Activated CD4-positive, alpha-beta T cell treated with anti-CD3 and anti-CD28 coated beads for 48 hours (primary cell): ENCODE measurements at places on chromosomes 1 and 21.

DNA sequence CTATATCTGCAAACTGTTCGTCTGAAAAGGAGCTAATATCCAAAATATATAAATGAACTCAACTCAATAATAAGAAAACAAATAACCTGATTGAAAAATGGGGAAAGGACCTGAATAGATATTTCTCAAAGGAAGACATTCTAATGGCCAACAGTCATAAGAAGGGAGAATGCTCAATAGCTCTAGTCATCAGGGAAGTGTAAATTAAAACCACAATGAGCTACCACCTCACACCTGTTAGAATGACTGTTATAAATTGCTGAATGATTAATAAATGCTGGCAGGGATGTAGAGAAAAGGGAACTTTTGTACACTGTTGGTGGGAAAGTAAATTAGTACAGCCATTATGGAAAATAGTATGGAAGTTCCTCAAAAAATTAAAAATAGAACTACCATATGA is 21.2 kb upstream of the C1orf115 start:
- no peak for DNase-seq

DNA sequence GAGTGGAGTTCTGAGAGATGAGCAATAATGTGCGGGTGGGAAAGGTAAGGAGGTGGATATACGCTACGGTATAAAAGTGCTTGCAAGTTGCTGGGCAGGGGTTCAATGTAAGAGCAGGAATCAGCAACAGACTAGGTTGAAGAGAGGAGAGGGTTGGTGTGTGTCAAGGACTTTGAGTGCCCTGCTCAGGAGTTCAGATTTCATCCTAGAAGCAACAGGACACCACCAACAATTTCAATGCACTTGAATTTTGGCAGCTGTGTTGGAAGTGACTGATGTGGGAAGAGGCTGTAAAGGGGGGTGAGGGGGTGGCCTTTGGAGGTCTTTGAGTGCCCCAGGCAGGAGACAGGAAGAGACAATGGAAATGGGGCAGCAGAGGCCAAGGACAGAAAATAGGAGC is 57.3 kb downstream of the RHOU start:
- no peak for DNase-seq

- DNase-seq = no peak
These were observed 44.8 kb downstream of the GPR161 start for GRCh38 chr1:168091720-168092550.

- DNase-seq = no peak
These were observed 210.9 kb downstream of the KAZN start for GRCh38 chr1:14809191-14809981.

DNA sequence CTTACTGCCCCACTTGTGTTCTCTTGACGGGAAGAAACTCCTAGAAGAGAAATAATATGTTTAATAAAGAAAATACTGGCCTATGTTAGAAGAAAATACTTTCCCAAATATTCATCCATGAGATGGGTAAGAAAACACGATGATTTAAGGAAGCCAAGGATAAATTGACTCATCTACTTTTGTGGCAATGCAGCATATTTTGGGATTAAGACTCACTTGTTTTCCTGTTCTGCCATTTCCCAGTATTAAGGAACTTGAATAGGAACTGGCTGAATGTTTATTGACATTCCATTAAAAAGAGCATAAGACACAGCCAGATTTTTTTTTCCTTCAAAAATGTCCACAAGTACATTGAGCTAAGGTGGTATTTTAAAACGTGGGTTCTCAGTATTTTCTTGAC is 10.9 kb upstream of the ADAMTS5 start:
- no peak for DNase-seq

GRCh38 chr1:86779308-86780191 is 75.2 kb downstream of the SH3GLB1 start:
- DNase-seq = no peak

- DNase-seq = no peak
These were observed 31.9 kb downstream of the KCNC4 start for GRCh38 chr1:110242062-110242461.

DNA sequence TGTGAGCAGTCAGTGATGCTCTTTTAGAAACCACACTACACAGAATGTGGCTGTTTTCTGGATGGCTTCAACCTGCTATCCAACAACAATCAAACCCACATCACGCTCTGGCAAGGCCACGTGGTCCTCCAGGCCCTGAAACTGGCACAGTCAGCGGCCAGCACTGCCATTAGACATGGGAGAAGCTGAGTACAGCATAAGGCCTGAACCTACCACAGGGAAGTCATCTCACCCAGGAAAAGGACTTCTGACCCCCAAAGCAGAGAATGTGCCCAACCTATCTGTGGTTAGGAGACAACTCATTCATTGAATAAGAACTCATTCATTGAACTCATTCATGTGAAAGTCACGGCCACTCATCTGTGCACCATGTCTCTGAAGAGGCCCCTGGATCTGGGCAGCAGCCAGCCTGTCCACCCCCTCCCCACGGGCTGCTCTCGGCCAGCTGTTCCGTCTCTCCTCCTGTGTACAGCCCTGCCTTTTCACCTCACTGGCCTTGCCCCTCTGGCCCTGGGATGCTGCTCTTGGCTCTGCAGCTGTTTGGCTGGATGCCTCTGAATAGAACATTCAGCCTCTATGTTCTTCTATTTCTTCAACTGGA is 41.1 kb downstream of the C1orf198 start:
- no peak for DNase-seq

DNA sequence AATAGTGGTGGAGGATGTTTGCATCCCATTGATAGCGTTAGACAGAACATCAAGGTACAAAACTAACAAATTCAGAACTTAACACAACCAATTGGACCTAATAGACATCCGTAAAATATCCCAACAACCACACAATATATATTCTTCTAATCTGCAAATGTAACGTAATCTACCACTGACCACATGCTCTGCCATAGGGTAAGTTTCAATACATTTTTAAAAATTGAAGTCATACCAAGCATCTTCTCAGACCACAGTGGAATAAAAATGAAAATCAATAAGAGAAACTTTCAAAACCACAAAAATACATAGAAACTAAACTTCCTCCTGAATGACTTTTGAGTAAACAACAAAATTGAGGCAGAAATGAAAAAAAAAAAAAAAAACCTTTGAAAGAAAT is 1087.5 kb downstream of the KCNT2 start:
- no peak for DNase-seq

DNA sequence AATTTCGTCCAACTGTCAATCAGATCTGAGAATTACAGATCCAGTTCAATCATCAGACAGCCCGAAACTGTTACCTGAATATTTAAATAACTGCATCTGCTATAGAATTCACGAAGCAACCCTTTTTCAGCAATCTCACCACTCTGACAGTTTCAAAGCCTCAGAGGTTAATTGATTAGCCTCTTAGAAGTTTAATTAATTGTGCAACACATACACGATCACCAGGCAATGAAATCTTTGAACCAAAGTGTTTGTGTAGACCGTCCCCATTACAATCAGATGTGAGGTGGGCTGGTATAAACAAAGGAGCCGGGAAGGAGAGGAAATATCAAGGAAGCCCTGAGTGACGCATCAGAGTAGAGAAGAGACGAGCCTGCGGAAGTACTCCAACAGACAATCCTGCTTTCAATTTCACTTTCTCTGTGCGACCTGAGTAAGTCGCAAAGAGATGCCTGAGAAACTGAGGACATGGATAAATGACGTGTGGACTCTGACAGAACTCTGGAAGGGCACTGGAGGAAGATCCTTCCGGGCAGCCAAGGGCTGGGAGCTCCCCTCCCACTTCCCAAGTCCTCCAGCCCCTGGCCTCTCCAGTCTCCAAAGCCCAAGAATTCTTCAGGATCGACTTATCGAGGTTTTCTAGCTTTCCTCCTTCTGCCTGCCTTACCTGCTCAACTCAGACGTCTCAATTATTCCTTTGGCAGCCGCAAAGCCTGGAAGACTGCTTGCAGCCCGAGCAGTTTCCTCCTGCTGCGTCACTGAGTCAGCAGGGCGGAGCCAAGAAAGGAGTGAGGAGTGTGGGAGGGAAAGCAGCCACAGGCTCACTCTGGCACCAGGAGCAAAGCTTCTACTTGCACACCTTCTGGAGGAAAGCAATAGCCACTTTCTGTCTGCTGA is at the start of gene RNASEL:
Gene RNASEL, minus strand, starts transcription at position 757 of the 897 bp plus-strand sequence. CDS start 2,450 bp downstream, outside the sequence.
- peak; percentile 73 for DNase-seq

- no peak for DNase-seq
These were observed 34.6 kb downstream of the CFAP57 start for GRCh38 chr1:43206600-43207228.

- DNase-seq = no peak
These were observed 17.1 kb downstream of the ATP5PF start for GRCh38 chr21:25717491-25718147.

DNA sequence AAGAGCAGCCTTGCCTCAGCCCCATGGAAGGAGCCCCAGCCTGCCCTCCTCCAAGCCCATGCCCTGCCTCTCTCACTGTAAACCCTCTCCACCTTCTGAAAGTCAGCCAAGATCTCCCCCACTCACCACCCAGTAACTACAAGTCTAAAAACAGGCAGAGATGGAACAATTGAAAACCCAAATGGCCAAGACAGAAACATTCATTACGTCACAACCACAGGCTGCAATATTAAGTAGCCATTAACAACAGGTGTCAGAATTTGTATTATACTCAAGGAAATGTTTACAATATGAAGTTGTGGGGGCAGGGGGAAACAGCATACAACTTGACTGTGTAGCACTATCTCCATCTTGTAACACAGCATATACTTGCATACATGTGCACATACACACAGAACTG is 2.4 kb downstream of the IRF6 start:
- no peak for DNase-seq

DNA sequence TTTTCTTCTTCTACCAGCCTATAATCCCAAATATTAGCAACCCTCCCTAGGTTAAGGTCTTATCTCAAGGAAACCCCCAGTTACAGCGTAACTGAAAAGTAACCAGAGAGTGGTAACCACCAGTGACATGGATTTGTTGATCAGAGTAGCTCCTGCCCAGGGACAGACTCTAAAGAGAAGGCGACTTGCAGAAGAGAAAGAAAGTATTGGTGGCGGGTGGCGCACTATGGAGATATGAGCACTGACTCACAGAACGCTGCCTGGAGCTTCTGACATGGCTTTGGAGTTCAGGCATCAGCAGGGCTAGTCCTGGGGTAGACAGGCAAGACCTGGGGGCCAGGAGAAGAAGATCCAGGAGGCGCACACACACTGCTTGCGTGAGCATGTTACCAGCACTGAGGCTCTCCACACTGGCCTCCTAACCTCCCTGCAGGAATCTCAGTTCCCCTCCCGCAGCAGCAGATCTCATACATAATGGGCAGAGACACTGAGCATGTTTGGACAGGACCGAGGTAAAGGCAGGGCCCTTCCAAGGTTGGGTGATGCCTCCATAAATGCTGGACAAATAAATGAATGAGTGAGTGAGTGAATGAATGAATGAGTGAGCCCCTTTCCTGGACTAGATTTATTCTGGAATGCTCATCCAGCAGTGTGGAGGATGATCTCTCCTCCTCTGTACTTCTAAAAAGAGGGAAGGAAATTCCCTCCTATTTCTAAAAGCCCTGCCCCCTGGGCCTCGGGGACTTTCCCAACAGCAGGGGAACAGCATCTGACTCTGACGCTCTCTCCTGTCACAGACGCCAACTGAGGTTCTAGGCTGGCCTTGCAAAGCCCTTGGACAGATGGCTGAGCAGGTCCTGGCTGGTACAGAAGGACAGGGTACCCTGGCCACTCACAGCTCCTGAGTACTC is 175.5 kb downstream of the CLIC6 start:
- DNase-seq = no peak

DNA sequence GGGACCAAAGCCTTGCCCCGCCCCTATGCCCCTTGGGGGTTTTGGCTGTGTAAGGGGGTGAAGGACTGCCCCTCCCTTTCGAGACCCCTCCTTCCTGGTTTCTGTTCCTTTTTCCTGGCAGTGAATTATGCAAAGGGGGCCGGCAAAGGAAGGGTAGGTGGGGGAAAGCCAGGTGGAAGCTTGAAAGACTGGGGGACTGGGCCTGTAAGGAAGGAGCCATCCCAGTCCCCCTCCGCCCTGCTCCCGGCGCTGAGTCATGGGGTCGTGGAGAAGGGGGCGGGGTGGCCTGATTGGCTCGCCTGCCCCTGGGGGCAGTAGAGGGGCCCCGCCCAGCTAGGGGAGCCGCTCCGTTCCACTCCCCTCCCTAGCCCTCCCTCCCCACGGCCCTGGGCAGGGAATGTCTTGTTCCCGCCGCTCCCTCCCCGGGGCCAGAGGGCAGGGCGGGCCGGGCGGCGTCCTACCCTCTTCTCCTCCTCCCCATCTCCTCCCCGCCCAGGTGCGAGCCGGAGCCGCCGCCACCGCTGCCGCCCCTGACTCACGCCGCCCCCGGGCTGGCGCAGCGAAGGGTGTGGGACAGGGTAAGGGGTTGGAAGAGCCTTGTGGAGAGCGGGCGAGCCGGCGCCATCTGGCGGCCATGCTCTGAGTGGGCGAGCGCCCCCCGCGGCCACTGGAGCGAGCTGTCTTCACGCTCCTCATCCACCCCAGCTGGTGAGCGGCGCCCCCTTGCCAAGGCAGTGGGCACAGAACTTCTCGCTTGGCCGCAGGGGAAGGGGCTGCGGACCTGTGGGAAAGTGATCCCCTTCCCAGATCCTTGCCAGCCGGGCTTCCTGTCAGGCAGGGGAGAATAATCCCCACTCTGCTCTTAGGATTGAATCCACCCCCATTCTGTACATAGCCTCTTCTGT is 14.7 kb downstream of the ZBTB7B start:
- peak; percentile 96 for DNase-seq

GRCh38 chr1:5991381-5992025 is 722 bp downstream of the NPHP4 start:
- DNase-seq = peak; percentile 41

DNA sequence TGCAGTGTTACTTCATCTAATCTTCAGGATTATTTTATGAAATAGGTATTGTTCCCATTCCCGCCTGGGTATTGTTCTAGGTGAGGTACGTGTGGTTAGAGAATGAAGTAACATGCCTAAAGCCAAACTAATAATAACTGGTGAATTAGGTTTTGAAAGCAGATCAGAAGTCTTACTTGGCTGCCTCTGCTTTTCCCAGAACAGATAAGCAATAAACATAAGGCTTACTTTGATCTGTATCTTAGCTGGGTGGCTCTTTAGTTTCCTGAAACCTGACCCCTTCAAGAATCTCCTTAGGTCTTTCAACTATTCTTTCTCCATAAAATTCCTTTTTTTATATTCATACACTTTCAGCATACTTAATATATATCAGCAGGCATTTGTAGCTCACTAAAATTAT is 65.3 kb downstream of the VAV3 start:
- DNase-seq = no peak

- DNase-seq = peak; percentile 38
These were observed 43.5 kb downstream of the RRAGC start for GRCh38 chr1:38815903-38816627.

GRCh38 chr1:13828454-13829151 is 128.6 kb downstream of the PRDM2 start:
- DNase-seq = peak; percentile 66

- DNase-seq = peak; percentile 53
These were observed 21.0 kb downstream of the S100A10 start for GRCh38 chr1:151972542-151973248.

GRCh38 chr1:156128654-156129597 is 14.4 kb downstream of the LMNA start:
- no peak for DNase-seq

DNA sequence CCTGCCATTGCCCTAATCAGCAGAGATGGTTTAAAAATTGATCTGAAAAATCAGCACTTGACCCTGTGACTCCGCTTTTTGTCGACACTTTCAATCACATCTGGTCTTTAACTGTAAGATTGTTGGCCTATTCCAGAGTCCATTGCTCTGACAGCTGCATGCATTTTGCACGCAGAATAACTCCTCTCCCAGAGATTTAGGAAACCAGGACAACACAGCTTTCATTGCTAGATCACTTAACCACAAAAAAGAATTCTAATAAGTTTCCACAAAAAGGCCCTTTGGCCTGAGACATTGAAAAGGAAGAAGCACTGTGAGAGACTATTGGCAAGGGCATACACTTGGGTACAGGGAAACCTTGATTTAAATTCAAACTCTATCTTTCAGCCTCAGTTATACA is 373.1 kb downstream of the TGFB2 start:
- no peak for DNase-seq
